Transverse colon (tissue), 4 donors: ENCODE measurements at places on chromosomes 6 and 20. TPM values are rescaled to one million over a fixed set of nuclear protein-coding genes. Genes with fewer than 3 reads are reported as not detected.

The NT5E gene
- total RNA-seq = 22.5 TPM

DNA sequence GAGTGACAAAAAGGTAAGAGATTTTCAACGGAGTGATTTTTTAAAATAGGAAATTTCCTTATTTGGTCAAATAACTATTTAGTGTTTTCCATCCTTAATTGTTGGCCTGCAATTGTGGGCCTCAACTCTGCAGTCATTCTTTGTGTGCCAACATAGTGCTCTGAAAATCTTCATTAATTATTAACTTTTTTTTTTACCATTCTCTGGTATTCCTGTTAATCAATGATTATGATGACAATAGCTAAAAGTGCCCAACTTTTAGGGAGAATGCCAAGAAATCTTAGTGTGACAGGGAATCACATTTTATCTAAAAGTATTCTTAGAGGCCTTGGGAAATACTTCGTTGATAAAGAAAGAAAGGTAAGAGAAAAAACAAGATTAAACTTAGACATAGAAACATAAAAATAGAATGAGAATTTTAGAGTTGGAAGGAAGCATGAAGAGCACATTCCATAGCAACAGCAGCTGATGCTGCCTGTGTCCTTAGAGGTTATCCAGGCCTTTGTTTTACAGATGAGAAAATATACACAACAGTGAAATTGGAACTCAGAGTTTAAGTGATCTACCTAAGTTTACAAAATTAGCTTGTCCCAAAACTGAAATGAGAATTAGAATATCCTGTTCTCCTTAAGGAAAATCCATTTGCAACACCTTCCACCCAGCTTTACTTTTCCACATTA is 1.2 kb downstream of the GPRC6A start:
- H3K4me1 ChIP-seq = no peaks in the 10 kb centered on the region
- H3K27me3 ChIP-seq = no peaks in the 10 kb centered on the region
- DNase-seq = no peak
- H3K4me3 ChIP-seq = no peak overlapping the region
- H3K27ac ChIP-seq = no peak overlapping the region

The MOCS3 gene
- total RNA-seq = 4.0 TPM

DNA sequence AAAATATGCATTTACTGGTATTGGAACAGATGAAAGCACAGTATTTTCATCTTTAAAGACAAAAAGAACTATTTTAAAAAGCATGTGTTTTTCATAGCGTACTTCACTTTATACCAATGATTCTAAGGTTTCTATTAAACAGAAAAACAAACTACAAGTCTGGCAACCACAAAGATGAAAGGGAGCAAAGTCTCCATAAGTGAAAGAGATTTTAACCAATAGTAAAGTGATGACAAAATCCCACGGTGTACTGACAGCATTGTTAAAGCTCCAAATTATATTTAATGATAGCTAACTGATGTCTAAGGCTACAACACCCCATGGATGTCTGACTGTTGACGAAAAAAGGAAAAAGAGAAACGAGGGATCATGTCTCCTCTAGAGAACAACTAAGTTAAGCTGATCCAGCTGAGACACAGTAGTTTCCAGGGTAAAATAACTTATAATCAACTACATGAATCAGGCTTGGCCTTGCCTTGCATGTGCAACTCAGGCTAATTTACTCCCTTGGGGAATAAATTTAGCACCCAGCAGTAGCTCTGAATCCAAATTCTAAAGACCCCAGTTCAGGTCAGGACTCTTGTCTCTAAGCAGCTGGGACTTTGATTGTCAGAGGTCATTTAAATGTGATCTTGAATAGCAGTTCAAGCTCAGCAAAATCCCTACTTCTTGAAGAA is 56.0 kb upstream of the TAB2 start:
- no peaks in the 10 kb centered on the region for H3K36me3 ChIP-seq
- H3K4me1 ChIP-seq = no peaks in the 10 kb centered on the region
- H3K4me3 ChIP-seq = no peak overlapping the region
- no peak overlapping the region for H3K27ac ChIP-seq
- no peaks in the 10 kb centered on the region for H3K27me3 ChIP-seq
- DNase-seq = no peak

GRCh38 chr20:13271098-13271497 is 50.0 kb downstream of the ISM1 start:
- no peaks in the 10 kb centered on the region for H3K27me3 ChIP-seq
- H3K27ac ChIP-seq = no peak overlapping the region
- no peak overlapping the region for H3K4me3 ChIP-seq
- no peak for DNase-seq

- H3K4me1 ChIP-seq = peaks cover 38% of the 10 kb centered on the region
- no peaks in the 10 kb centered on the region for H3K27me3 ChIP-seq
- DNase-seq = no peak
- no peaks in the 10 kb centered on the region for H3K36me3 ChIP-seq
Observed at GRCh38 chr6:159977255-159977903, 8.5 kb downstream of the IGF2R start.

- H3K4me3 ChIP-seq = no peak overlapping the region
- H3K4me1 ChIP-seq = no peaks in the 10 kb centered on the region
Observed at GRCh38 chr6:151656392-151656791, 151.1 kb upstream of the ESR1 start.

DNA sequence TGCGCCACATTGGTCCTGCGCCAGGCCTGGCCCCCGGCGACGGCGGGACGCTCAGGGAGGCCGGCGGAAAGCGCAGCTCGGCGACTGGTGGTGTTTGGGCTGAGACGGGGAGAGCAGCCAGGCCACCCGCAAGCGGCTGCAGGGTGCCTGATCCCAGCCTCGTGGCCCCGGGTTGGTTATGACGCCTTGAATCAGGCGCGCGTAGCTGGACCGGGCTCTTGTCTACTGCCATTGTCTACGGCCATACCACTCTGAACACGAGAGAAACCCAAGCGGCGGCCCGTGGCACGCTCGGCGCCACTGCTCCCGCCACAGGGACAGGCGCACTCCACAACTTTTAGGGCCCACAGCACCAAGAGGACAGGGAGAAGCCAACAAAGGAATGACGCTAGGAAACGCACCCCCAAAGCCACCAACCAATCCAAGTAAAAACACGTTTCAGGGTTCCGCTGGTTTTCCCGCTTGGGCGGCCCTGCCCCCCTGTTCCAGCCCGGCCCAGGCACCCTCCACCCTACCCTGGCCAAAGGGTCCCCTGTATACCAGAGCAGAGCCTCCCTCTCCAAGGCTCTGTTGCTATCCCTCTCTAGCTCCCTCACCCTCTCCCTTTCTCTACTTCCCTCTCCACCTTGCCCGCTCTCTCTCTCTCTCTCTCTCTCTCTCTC is 1849.3 kb upstream of the DEFB115 start:
- H3K36me3 ChIP-seq = no peaks in the 10 kb centered on the region
- no peak overlapping the region for H3K27ac ChIP-seq
- peaks cover 37% of the 10 kb centered on the region for H3K27me3 ChIP-seq
- H3K4me3 ChIP-seq = no peak overlapping the region
- H3K4me1 ChIP-seq = no peaks in the 10 kb centered on the region
- no peak for DNase-seq

DNA sequence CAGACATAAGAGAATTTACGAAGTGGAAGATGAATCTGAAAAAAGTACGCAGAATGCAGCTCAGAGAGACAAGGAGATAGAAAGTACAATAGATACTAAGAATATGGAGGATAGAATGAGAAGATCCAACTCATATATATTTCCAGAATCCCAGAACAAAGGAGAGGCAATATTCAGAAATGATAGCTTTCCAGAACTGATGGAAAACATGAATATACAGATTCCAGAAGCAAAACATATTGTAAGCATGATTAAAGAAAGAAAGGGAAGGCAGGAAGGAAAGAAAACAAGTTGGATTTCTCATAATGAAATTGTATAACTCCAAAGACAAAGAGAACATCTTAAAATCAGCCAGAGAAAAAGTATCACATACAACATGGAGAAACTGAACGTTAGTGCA is 22.9 kb downstream of the GFRA4 start:
- H3K4me1 ChIP-seq = no peaks in the 10 kb centered on the region
- no peak for DNase-seq
- H3K4me3 ChIP-seq = no peak overlapping the region
- no peak overlapping the region for H3K27ac ChIP-seq
- no peaks in the 10 kb centered on the region for H3K27me3 ChIP-seq

- peaks cover 7% of the 10 kb centered on the region for H3K4me1 ChIP-seq
- H3K36me3 ChIP-seq = no peaks in the 10 kb centered on the region
- DNase-seq = no peak
- no peak overlapping the region for H3K4me3 ChIP-seq
Observed at GRCh38 chr6:82145926-82146452, 101.6 kb downstream of the IBTK start.
